ENCODE measurements at places on chromosomes 2 and 18.

DNA sequence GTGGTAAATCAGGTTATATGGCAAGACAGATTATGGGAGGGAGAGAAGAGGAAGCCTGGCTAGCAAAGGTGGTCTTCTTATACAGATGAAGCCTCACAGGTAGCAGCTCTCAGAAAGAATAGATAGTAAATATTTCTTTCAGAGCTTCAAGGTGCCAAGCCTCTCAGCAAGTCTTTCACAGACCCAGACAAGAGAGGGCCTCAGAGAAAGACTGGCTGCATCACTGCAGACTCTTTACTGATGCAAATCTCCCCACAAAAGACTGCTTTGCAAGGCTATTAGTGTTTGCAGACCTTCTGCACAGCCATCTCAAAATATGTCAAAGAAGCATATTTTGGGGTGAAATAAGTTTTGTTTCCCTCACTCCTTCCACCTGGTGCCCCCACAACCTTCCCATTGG lies 372.4 kb upstream of the RND3 start:
- no peak for DNase-seq

DNA sequence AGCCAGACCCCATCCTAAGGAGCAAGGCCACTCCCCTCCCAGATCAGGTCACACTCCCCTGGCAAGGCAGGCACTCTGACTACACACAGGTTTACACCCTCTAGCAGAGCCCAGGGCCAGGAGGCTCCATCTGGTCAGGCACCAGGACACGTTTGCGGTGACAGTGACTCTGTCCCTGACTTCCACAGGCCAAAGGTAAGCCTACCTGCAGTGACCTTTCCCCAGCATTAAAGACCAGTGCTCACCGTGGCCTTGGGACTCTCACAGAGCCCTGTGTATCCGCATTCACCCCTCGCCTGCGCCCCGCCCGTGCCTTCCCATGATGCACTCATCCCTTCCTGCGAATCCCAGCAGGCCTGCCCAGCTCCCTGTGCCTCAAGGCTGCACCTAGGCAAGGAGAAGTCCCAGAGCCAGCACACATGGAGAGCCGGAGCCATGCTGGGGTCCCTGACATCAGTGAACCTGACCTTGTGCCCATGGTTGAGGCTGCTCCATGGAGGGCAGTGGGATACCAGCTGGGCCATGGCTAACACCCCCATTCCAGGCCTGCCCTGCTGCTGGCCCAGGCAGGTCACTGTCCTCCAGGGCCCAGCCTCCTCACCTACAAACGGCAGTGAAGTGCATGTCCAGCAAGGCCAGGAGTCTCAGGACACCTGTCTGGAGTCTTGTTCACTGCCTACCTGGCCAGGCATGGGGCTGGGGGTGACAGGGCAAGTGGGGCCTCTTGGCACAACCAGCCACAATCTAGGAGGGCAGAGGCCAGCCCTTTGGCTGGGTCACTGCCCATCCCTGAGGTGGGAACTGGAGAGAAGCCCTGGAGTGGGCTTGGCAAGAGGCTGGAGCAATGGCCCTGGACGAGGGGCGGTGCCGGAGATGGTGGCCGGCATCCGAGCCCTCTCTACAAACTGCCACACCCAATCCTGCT lies 3.0 kb downstream of the NEURL3 start:
- no peak for DNase-seq

GRCh38 chr2:1162768-1163584 lies 212.3 kb downstream of the SNTG2 start:
- no peak for DNase-seq

- DNase-seq: no peak
These were observed 15.4 kb downstream of the MRPL44 start for GRCh38 chr2:223972656-223973102.

DNA sequence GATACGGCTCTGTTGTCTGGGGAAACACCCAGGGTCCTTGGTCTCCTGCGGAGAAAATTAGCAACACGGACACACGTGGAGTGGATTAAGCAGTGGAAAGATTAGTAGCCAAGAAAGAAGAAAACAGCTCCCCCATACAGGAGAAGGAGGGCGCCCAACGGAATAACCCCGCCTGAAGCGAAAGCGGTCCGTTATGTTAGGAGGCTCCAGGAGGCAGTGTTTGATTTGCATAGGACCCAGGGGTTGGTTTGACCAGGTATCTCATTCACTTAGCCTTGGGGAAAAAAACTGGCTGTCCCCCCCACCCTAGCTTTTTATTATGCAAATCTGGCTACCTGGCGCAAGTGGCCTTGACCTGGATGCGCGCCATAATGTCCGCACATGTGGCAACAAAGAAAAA lies 170.1 kb upstream of the KYNU start:
- no peak for DNase-seq

DNA sequence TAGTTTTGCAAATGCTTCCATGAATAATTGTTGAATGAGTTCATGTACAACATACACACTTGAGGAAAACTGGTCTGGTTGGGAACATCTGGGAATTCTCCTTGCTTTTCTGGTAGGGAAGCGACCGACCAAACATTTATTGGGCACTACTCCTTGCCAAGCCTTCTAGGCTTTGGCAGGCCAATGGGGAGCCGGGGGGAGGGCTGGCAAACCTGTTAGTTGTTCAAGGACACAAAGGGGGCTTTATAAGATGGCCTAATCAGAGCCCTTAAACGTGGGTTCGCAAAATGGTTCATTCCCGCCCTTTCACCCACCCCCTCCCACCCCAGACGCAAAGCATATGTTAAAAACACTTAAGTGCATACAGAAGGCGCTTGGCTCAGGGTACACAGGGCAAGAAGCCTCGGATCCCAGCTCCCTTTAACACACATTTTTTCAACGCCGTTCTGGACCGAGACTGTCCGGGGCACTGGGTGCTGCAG lies 844 bp upstream of the VSNL1 start:
- DNase-seq: no peak

DNA sequence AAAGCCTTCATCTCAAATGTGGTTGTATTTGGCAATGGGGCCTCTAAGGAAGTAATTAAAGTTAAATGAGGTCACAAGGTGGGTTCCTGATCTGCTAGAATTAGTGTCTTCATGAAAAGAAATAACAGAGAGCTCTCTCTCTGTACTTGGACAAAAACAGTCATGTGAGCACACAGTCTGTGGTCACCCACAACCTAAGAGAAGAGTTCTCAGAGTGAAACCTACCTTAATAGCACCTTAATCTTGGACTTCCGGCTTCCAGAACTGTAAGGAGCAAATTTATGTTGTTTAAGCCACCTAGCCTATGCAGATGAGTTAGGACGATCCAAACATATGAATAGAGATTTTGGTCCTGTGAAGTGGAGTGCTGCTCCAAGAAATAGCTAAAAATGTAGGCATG lies 758.9 kb downstream of the LRRTM4 start:
- DNase-seq: no peak

GRCh38 chr18:5439986-5440696 lies 103.7 kb downstream of the EPB41L3 start:
- DNase-seq: no peak

DNA sequence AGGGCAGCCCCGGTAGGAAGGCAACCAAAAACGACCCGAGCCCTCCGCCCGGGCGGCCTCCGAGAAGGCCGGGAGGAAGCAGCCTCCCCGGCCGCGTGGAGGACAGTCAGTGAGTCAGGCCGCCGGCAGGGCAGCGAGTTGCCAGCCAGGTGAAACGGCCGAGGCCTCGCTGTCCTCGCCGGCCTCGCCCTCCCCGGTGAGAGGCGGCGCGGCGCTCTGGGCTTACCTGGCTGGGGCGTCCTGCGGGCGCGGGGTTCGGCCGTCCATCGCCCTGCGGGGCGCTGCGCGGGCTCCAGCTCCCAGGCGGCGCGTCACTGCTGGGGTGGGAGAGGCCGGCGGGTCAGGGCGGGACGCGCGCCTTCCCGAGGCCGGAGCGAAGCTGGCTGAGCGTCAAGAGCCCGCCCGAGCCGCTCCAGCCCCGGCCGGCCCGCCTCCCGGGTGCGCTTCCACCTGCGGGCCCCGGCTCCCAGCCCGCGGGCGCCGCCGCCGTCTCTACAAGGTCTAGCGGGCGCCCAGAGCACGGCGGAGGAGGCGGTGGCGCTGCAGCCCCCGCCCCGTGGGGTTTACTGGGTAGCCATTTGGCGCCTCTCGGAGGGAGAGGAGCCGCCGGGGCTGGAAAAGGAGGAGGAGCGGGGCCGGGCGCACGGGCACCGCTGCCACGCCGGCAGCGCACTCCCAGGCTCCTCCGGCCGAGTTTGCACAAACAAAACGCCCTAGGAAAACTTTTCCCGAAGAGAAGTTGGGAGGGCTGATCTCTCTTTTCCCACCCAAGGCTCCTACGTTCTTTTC lies 499 bp downstream of the COBLL1 start:
- DNase-seq: peak; percentile 92

DNA sequence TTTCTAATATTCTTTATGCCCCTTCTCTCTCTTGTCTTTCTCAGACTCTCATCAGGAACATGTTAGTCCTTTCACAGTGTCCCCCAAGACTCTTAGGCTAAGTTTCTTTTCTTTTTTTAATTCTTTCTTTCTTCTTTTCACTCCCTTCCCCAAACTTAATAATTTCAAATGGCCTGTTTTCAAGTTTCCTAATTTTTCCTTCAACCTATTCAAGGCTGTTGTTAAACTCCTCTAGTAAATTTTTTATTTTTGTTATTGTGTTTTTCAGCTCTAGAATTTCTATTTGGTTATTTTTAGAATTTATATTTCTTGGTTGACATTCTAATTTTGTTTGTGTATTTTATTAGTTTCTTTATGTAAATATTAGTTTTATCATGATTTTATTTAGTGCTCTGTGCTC lies 236.6 kb upstream of the GYPC start:
- DNase-seq: no peak

GRCh38 chr18:67550872-67551520 lies 34.5 kb upstream of the DSEL start:
- peak; percentile 49 for DNase-seq

- DNase-seq: no peak
These were observed 260.8 kb downstream of the SETBP1 start for GRCh38 chr18:44941516-44941915.

DNA sequence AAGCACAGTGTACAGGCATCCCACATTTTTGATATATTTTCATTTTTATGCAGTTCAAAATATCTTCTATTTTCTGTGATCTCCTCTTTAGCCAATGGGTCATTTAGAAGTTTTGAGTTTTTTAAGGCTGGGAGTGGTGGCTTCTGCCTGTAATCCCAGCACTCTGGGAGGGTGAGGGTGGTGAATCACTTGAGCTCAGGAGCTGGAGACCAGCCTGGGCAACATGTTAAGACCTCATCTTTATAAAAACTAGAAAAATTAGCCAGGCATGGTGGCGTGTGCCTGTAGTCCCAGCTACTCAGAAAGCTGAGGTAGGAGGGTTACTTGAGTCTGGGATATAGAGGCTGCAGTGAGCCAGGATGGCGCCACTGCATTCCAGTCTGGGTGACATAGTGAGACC lies 17.8 kb downstream of the UBR3 start:
- DNase-seq: no peak

GRCh38 chr2:179890666-179891065 lies 29.3 kb upstream of the ZNF385B start:
- no peak for DNase-seq

- no peak for DNase-seq
These were observed 3.5 kb upstream of the NFATC1 start for GRCh38 chr18:79392226-79392625.

All from ACHN (cell line).